ENCODE measurements at places on chromosomes 16 and 17.

- no peak for DNase-seq
These were observed 6.2 kb upstream of the SLC7A6 start for GRCh38 chr16:68257906-68258800.

GRCh38 chr17:27506348-27507218 lies 50.3 kb downstream of the KSR1 start:
- DNase-seq, result no peak

- DNase-seq, result no peak
These were observed 34.4 kb upstream of the CDRT4 start for GRCh38 chr17:15501793-15502192.

GRCh38 chr16:57038166-57038565 lies 48.8 kb downstream of the NLRC5 start:
- no peak for DNase-seq

DNA sequence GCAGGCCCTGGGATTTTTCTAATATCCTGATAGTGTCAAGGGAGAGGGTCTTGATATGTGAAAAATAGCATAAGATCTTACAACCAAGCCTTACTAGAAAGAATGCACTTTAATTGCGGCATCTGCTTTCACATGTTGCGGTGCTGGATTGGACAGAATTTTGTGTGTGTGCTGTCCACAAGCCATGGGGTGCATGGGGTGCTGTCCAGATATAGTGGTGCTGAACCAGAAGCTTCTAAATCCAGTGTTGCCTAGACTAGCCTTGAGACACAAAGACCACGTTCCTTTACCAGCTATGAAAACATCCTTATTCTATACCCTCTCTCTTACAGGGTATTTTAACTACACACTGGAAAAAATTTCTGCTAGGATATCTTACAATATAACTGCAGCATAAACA lies 244.0 kb downstream of the TMEM114 start:
- no peak for DNase-seq

DNA sequence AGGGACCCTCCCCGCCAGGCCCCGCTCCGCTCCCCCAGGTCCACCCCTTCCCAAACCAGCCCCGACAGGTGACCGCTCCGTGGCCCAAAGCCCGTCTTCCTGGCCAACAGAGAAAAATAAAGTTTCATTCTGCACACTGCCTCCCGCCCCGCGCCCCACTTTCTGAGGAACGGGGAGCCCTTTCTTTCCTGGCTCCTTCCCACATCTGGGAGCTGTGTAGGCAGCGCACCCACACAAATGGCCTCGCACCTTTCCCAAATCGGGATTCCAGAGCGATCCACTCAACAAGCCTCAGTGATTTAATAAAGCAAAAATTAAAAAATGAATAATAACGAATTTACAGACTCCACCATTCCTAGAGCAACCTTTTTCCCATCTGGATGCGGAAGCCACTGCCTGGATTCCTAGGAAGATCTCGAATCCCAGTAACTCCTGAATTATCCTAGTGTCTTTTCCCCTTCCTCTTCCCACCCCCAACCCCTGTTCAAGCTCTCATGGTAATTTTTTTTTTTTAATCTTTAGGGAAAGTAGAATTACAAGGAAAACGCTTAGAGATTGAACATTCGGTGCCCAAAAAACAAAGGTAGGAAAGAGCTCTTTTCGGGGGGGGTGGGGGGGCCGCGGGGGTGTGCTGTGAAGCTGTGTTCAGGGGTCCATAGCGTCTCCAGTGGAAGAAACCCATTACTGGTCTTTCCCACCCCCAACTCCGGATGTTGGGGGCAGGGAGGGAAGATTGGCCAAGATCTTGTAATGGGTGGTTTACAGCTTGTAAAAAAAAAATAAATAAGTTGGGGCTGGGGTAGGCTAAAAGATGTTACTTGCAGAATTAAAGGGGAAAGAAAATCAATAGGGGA lies 1.6 kb downstream of the IGF2BP1 start:
- no peak for DNase-seq

DNA sequence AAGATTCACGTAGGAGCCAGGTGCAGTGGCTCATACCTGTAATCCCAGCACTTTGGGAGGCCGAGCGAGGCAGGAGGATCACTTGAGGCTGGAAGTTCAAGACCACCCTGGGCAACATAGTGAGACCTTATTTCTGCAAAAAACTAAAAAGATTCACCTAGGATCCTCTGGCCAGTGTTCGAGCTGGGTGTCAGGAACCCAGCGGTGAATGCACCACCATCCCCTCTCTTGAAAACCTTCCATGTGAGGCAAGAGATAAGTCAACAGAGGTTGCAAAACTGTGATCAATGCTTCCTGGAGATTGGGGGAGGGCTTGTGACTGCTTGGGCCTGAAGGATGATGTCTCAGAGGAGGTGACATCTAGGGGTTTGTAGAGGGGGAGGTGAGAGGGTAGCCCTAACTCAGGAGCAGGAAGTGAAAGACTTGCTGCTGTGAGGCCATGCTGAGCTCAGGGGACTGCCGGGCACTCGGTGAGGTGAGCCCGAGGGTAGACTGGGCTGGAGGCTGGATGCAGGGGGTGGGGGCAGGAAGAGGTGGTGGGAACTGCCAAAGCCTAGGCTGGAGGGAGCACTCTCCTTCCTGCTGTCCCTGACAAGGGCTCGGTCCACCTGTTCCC lies 11.7 kb downstream of the GJD3 start:
- DNase-seq, result no peak

DNA sequence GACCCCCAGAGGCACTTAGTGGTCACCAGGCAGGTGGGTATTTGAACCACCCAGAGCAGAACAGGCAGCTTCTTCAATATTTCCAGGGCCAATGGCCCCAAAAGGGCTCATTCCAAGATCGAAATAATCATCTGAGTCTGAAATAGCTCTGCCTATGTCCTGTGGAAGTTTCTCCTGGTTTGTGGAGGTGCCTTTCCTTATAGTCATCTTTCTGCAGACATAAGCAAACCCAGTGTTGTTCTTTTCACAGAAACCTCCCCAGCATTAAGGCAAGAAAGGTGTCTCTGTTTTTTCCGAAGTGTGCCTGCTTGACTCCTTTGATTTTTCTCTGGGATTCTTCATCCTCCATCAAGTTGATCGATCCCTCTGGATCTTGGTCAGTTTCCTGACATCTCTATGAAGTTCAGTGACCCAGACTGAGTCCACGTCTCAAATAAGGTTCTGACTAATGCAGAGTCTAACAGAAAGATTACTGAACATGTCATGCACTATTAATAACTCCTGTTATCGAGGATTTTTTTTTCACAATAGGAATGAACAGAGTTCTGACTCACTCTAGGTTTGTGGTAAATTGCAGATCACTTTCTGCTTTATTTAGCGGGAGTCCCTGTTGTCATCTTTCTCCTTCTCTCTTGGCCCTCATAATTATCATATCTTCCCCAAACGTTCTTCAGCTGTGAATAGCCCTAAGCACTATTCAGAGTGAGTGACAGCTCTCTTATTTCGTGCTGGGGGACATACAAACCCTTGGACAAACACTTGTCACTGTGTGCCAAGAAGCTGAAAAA lies 1.5 kb downstream of the LRRC3C start:
- DNase-seq, result no peak

- no peak for DNase-seq
These were observed 170.3 kb downstream of the SLC39A11 start for GRCh38 chr17:72922219-72922618.

- no peak for DNase-seq
These were observed 13.1 kb downstream of the SLC22A31 start for GRCh38 chr16:89187032-89187769.

DNA sequence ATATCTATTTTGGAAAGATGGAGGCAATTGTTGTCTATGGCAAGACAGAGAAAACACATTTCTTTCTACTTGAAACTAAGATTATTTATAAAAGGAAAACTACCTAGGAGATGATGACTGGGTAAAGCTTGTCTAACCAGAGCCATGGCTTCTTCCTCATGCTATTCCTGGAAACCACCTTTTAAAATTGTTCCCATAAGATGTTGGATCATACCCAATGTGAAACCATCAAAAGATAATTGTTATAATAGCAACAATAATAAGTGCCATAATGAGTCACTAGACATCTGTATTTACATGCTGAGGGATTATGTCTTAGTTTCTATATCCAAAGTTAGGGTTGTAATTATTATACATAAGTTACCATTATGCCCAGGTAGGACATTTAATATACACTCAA lies 428.4 kb downstream of the KCNJ2 start:
- no peak for DNase-seq

GRCh38 chr17:19357761-19358160 lies 4.8 kb downstream of the B9D1 start:
- DNase-seq, result no peak

- peak; percentile 76 for DNase-seq
These were observed at the start of gene DUS1L for GRCh38 chr17:82065638-82066303. Gene DUS1L (minus strand): TSS chr17:82065804. CDS start chr17:82065059, 745 bp downstream.

DNA sequence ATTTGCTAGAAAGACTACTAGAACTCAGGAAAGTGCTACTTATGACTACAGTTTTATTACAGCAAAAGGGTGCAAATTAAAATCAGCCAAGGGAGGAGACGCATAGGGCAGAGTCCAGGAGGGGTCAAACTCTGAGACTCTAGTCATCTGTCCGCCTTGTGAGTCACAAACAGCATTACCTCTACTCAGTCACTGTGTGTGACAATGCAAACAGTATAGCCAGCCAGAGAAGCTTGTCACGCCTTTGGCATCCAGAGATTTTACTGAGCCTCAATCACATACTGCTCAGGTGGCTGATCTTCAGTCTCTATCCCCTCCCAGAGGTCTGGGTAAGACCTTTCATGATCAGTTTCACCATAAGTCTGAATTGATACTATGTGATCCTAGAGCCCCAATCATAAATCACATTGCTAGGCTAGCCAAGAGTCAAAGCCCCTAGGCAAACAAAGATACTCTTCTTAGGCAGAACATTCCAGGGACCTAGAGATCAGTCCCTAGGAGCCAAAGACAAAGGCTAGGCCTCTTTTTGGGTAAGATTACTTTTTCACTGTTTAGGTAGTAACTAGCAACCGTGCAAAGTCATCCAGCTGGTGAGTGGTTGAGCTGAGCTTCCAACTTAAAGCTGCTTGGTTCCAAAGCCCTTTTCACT lies 48.8 kb upstream of the CLEC19A start:
- no peak for DNase-seq

DNA sequence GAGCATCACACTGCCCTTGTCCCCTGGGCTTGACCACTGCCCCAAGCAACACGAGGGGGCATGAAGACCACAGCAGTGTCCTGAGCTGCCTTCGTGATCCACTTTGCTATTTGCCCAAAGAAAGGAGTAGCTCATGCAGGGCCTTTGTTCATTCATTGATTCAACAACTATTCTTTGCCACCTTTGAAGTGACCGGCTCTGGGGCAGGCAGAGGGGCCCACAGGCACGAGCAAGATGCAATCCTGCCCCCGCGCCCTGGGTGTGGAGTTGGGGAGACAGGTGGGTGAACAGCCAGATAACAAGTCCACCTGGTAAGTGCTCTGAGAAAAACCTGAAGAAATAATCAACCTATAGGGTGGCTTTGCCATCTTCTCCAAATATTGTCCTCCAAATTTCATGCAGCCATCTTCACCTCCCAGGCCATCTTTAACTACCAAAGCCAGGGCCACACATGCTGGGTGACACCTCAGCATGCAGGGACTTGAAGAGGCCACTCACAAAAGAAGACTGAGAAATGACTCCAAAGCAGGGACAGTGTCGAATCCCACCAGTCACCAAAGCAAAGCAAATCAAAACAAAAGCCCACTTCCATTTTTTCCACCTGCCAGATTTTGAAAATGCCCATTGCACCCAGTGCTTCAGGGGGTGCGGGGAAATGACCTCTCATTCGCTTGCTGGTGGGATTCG lies 18.2 kb upstream of the RBFOX3 start:
- DNase-seq, result no peak

GRCh38 chr16:19842426-19843157 lies 42.1 kb downstream of the GPRC5B start:
- no peak for DNase-seq

- no peak for DNase-seq
These were observed 878 bp downstream of the TAOK1 start for GRCh38 chr17:29390851-29391631.

DNA sequence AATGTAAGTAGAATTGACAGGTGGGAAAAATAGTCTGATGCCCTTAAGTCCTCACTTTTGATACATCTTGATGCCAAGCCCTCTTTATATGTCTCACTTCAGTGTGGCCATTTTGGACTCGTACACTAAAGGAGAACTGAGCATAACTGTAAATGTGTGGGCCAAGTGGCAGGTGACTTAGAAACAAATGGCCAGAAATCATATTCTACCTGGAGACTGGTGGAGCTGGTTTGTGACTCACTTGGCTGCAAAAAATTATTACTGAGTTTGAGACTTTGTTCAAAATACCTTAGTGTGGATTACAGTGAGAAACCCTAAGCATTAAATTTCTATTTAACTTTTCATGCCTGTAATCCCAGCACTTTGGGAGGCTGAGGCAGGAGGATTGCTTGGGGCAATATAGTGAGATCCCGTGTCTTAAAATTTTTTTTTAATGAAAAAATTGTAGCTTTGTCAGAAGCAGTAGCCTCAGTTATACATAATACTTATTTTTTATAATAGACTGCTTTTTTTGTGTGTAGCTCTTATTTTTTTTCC lies 5.0 kb downstream of the HAPSTR1 start:
- DNase-seq, result no peak

DNA sequence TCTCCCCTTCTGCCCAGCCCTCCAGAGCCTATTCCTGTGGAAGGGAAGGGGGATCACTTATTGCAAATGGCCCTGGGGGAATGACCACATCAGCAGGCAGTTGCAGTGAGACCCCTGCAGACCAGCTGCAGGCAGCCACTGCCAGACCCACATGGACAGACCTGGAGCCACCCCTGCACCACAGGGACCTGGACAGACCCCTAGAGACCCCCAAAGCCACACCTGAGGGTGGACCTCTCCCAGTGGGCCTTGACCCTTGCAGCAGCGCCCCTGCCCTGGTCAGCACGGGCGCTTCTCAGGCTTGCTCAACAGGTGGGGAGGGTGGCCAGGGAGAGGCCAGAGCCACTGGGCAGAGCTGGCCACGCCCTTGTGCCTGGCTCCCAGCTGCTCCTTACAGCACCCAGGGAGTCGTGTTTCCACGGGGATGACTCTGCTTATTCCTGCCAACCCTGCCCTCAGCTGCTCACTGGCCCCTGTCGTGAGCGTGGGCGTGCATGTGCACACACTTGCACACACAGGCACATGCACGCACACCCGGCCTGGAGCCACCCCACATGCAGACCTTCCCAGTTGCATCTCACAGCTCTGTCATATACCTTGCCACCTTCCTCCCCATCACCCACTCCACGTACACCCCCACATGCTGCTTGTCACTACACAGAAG lies 1.3 kb upstream of the SCN4A start:
- DNase-seq, result no peak

DNA sequence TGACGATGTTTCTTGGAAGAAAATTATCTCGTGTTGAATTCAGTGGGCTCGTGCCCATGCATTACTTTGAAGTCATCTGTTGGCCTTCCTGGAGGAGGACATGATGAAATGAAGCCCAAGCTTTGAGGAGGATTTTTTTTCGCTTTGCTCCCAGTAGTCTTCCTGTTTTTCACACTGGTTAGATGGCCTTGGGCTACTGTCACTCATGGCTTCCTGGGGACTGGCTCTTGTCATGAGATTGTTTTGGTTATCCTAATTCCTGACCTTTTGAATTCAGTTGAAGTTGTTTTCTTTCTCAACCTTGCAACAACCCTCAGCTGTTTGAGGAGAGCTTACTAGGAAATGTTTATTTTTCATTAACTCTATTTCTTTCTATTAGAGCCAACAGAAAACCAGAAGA lies 430.7 kb downstream of the HS3ST3B1 start:
- no peak for DNase-seq

Data from NCI-H446 (cell line).